ENCODE measurements at places on chromosomes 12 and 14.

DNA sequence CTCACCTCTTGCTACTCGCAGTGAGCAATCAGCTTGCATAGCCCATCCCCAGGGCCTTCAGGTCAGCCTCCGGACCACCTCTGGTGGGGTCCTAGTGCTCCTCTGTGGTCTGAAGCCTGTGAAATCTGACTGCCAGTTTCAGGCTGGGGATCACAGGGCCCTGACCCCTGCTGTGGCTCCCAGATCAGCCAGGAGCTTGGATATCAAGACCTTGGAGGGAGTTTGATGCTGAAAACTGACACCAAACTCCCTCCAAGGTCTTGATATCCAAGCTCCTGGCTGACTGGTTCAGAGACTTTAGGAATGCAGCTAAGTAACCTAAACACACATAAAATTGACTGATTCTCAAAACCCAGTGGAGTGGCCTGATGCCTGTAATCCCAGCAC is 19.8 kb upstream of the DHRS4 start:
- no peak for DNase-seq

GRCh38 chr14:92645841-92646478 is 102.5 kb downstream of the LGMN start:
- DNase-seq = no peak

- DNase-seq = no peak
Observed at GRCh38 chr14:50447461-50447860, 50.8 kb upstream of the CDKL1 start.

DNA sequence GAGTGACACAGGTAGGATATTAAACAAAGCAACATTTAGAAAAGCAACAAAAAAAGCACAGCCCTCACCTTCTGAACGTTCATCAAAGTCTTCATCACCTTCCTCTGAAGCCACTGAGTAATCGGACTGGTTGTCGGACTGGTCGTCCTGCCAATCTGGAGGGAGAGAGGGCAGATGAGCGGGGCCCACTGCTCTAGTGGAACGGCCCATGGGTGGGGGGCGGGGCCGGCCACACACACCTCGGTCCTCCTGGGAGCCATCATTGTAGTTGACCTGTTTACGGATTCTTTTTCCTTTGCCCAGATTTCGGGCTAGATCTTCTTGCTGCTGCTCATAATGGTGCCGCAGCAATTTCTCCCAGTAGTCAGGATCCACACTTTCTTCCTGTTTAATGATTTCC is 14.9 kb upstream of the NOP2 start:
- no peak for DNase-seq

- no peak for DNase-seq
Observed at GRCh38 chr14:36505892-36506731, 13.9 kb downstream of the NKX2-1 start.

DNA sequence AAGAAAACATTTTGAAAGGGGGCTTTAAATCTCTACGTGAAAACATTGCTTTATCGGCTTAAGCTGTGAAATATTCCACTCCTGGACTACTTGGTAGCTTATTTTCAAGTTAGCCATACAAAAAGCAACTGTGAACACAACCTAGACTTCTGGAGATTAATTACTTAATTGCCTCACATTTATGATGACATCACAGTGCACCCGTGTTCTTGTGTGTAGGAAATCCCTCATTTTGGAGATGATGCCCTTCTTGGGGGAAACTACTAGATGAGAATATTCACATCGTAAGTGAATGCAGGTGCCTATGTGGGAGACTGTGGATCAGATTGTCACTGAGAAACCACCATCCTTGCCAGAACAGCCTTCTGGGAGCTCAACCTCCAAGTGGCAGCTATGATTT is 10.5 kb upstream of the B4GALNT3 start:
- no peak for DNase-seq

GRCh38 chr12:124765581-124766489 is 97.8 kb downstream of the SCARB1 start:
- DNase-seq = no peak

DNA sequence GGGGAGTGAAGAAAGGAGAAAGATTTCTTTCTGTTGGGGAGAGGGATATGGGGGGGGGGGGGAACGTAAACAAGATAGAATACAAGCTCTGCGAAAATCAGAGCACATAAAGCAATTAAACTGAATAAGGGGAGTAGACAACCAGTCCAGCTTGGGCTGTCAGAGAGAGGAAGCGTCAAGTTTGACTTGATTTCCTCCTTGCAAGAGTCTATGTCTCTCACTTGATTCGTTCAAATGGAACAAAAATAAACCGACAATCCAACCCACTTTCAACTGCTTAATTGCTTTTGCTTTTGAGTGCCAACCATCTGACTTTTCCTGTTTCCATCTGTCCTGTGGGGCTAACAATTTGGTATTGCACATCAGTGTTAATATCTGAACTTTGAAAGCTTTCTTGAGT is 942 bp downstream of the SYT1 start:
- no peak for DNase-seq

GRCh38 chr12:13304924-13305323 is 108.4 kb downstream of the EMP1 start:
- DNase-seq = no peak

GRCh38 chr14:104913435-104913834 is 11.2 kb upstream of the PLD4 start:
- DNase-seq = no peak
